ENCODE measurements at places on chromosomes 2 and 18.

- no peak for DNase-seq
Observed at GRCh38 chr2:127053731-127054603, 53.0 kb downstream of the BIN1 start.

GRCh38 chr2:55252832-55253231 lies 16.2 kb downstream of the MTIF2 start:
- DNase-seq = no peak

- DNase-seq = no peak
Observed at GRCh38 chr2:29520001-29520400, 401.4 kb downstream of the ALK start.

- no peak for DNase-seq
Observed at GRCh38 chr2:207787017-207787416, 17.3 kb upstream of the FZD5 start.
